ENCODE measurements at places on chromosomes 1 and 21.

GRCh38 chr1:58250587-58250948, 296.0 kb downstream of the OMA1 start:
- no peak for DNase-seq

- no peak for DNase-seq
These were observed 1282.9 kb upstream of the B3GALT2 start for GRCh38 chr1:194469282-194469681.

GRCh38 chr21:17003763-17004373, 509.0 kb upstream of the CXADR start:
- DNase-seq = no peak

GRCh38 chr1:203153051-203153988, 22.3 kb downstream of the MYBPH start:
- DNase-seq = no peak

DNA sequence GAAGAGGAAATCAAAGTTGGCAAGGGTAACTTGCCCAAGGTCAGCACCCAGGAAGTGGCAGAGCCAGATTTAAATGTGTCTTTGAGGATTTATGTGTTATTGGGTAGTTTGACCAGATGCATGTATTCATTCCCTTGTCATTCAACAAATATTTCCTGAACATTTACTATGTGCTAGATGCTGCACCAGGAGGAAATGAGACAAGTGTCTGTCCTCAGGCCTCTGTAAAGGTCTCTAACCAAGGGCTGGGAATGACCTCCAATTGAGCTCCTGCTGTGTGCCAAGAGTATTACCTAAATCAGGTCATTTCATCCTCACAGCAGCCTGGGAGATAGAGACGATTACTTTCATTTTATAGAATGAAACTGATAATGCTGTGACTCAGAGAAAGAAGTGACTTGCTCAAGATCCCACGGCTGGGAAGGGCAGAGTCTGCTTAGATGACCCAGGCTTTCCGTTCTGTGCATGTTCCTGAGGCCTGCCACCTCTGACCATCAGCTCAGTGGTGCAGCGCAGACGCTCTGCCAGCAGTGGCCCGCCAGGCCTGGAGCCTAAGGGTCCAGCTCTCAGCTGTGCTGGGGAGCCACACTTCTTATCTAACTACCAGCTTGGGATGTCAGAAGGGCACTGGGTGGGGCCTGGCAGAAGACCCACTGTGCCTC, 3.5 kb upstream of the TTC22 start:
- DNase-seq = peak; percentile 39

GRCh38 chr1:201692555-201693394, 136.2 kb upstream of the IPO9 start:
- no peak for DNase-seq

DNA sequence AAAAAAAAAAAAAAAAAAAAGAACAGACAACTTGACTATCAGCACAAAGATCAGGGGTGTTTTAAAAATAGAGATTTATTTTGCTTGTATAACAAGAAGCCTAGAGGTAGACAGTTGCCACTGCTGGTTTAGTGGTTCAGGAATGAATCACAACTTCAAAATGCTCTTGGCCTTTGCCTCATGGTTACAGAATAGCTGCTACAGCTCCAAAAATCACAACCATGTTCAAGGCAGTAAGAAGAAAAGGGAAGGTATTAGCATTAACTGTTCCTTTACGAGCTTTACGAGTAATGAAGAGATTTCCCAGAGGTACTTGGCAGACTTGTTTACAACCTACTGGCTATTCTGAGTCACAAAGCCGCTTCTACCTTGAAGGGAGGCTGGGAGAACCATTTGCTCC, 52.5 kb upstream of the PPM1J start:
- DNase-seq = no peak

GRCh38 chr1:156488566-156489165, 11.9 kb downstream of the MEF2D start:
- peak; percentile 48 for DNase-seq

- DNase-seq = no peak
These were observed 17.6 kb downstream of the MEGF6 start for GRCh38 chr1:3593745-3594144.

All from stimulated activated CD8-positive, alpha-beta memory T cell treated with anti-CD3 and anti-CD28 coated beads, Interleukin-7, amount 100 ng/mL, for 48 hours (primary cell).